ENCODE measurements at places on chromosomes 1 and 21.

DNA sequence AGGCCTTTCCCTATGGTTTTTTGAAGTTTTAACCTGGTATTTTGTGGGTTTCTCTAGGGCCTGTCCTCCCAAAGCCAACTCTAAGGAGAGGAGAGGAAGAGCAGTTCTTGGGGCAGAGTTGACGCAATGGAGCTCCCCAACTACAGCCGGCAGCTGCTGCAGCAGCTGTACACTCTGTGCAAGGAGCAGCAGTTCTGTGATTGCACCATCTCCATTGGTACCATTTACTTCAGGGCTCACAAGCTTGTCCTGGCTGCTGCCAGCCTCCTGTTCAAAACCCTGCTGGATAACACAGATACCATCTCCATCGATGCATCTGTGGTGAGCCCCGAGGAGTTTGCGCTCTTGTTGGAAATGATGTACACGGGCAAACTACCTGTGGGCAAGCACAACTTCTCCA is 38.2 kb downstream of the ZBTB40 start:
- no peak for DNase-seq

DNA sequence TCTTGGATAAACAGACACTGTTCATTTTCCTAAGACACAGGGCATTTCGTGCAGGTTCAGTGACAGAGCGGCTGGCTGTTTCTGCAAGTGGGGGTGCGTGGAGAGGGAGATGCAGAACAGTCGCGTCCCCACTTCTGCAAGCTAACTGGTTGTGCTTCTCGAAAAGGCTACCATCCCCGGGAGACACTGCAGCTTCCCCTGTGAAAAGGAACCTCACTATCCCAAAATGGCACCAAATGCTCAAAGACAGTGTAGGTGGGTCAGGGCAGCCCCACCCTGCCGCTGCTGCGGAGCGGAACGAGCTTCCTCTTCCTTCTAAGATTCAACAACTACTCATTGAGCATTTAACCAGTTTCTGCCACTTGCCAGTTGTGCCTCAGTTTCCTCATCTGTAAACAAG is 19.2 kb upstream of the BACE2 start:
- DNase-seq: no peak

DNA sequence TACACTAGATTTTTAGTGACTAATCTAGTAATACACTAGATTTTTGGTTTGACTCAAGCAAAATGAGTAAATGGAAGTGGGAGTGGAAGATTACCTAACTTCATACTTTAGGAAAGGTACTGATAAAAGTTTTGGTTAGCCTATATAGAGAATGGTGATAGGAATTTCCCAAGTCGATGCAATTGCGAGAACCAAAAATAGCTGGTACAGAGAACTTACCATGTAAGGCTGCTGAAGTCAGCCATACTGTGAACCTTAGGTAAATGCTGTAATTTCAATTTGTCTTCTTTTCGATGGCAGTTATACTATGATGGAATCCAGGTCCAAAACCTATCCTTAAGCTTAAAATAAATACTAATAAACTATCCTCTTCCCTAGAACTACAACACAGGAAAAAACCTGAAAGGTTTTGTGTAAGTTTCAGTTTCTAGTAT is 4.6 kb downstream of the PNRC2 start:
- DNase-seq: no peak

GRCh38 chr1:29550119-29550841 is 314.0 kb downstream of the PTPRU start:
- DNase-seq: no peak

- DNase-seq: peak; percentile 6
Measured at GRCh38 chr1:54604572-54605370, 18.6 kb downstream of the FAM151A start.

DNA sequence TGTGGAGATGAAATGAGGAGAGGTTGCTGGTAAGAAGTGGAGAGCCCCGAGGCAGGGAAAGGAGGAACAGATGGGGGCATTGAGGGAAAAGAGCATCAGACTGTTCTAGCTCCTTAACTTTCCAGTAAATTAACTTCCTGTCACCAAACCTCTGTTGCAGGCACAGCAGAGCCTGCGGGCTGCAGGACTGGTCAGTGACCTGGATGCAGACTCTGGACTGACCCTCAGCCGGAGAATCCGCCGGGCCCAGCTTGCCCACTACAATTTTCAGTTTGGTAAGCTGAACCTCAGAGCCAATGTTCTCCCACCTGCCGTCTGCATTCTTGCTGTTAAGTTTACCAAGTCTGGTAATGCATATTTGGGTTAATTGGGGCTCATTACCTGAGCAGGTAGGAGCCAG is 2.5 kb upstream of the ECM1 start:
- DNase-seq: no peak

- no peak for DNase-seq
Measured at GRCh38 chr1:204266504-204267034, 52.8 kb upstream of the GOLT1A start.

GRCh38 chr1:79848316-79848715 is 841.8 kb upstream of the ADGRL4 start:
- DNase-seq: no peak

GRCh38 chr1:246795906-246796694 is 71.9 kb downstream of the SCCPDH start:
- DNase-seq: no peak

DNA sequence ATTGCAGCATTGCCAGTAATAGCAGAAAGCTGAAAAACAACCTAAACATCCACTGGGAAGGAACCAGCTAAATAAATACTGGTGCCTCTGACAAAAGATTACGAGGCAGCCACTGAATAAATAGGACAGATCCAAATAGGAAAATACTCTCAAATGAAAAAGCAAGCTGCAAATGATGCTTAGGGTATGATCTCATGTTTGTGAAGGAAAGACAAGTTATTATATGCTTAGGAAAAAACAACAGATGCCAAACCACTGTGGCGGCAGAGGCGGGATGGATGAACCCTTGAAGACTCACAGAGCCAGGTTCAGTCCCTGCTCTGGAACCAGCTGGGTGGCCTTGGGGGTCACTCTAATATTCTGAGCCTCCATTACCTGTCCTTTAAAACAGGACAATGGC is 41.6 kb downstream of the MATN1 start:
- DNase-seq: no peak

DNA sequence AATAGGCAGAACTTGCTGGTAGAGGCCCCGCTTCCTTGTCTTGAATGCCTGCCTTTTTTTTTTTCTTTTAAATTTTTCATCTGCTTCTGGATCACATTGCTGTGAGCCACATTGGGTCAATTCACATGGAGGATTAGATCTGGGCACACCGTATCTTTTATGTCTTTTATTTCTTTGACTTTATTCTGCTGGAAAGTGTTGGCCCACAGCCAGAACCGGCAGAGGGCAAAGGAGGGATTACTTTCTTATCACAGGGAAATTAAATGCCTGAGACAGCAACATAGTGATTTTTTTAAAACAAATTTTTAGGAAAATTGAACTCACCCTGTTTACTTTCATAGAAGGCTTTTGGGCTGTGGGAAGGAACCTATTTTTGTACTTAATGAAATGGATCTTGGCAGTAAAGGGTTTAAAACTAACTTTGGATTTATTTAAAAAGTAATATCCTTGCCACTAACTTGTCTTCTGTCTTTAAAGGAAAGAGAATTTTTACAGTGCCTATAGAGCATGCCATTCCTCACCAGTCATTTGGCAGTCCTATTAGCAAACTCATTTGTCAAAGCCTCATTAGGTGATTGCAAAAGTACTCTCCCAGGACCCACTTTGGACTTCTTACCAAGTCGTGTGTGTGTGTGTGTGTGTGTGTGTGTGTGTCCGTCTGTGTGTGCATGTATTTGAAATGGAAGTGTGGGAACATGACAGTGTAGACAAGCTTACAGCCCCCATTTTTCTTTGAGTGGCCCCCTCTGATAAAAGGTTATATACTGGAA is 68.4 kb downstream of the ST6GALNAC3 start:
- no peak for DNase-seq

- DNase-seq: peak; percentile 58
Measured at GRCh38 chr1:16122916-16123315, 33.0 kb downstream of the EPHA2 start.

DNA sequence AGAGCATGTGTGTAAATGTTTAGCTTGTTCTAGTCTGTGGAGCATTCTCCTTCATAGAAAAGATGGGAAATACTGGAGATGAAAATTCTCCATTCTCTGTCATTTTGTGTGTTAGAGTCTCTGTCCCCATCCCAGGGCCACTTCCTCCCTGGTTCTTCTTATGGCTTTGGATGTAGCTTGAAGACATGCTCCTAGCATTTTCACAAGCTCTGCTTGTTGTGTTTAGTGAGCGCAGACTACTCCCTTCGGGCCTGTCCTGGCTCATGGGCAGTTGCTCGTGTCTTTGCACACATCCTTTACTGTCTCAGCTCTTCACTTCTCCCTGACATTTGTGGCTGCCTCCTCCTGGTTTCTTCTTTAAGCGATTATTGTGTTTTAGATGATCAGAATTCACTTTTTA is 30.4 kb downstream of the MAPKAPK2 start:
- no peak for DNase-seq

- DNase-seq: no peak
Measured at GRCh38 chr1:227948493-227949260, 945 bp upstream of the WNT9A start.

GRCh38 chr21:17786071-17786850 is 32.9 kb downstream of the C21orf91 start:
- no peak for DNase-seq

GRCh38 chr1:230752407-230752806 is 5.2 kb downstream of the CAPN9 start:
- no peak for DNase-seq

Measured in activated naive CD4-positive, alpha-beta T cell treated with Interleukin-2 at 50 U/mL for 16 hours (primary cell).